Caco-2 (cell line): ENCODE measurements at places on chromosomes 16 and 17.

DNA sequence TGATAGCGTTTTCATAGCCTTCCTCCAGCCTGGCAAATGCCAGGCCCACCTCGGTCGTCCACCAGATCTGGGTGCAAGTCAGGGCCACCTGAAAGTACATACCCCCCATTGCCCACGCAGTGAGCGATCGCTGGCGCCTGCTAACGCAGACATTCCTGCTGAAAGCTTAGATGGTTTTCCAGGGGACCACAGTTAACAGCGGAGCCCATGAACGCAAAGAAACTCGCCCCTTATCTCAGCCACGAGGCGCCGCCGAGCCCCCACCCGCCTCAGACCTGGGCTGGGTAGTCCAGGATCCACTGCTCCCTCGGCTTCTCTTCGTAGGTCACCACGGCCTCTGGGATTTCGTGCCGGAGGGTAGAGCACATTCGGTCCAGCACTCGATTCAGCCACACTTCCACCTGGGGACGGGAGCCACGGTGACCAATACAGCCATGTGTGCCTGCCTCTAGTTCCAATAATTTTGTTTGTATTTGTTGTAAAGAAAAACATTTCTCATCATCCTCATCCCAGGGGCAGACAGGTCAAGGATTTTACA is 74.5 kb downstream of the DNAH17 start:
- H3K36me3 ChIP-seq, result no peaks in the 10 kb centered on the region
- no peak for DNase-seq
- no peak overlapping the region for H3K4me3 ChIP-seq
- peaks cover 8% of the 10 kb centered on the region for H3K4me1 ChIP-seq

GRCh38 chr16:12067714-12068401 is 91.3 kb downstream of the SNX29 start:
- no peak overlapping the region for H3K4me3 ChIP-seq
- no peaks in the 10 kb centered on the region for H3K4me1 ChIP-seq
- H3K27ac ChIP-seq, result no peak overlapping the region
- peak; percentile 64 for DNase-seq

GRCh38 chr16:8886593-8887430 is 4.7 kb downstream of the LITAFD start:
- H3K4me1 ChIP-seq, result peaks cover 9% of the 10 kb centered on the region; the same call in 1 of the 2 replicates
- H3K27ac ChIP-seq, result peak overlapping the region; percentile 70
- DNase-seq, result no peak
- H3K36me3 ChIP-seq, result no peaks in the 10 kb centered on the region
- H3K27me3 ChIP-seq, result no peaks in the 10 kb centered on the region
- no peak overlapping the region for H3K4me3 ChIP-seq

GRCh38 chr16:81967358-81967757 is 43.9 kb downstream of the SDR42E1 start:
- H3K27me3 ChIP-seq, result no peaks in the 10 kb centered on the region

DNA sequence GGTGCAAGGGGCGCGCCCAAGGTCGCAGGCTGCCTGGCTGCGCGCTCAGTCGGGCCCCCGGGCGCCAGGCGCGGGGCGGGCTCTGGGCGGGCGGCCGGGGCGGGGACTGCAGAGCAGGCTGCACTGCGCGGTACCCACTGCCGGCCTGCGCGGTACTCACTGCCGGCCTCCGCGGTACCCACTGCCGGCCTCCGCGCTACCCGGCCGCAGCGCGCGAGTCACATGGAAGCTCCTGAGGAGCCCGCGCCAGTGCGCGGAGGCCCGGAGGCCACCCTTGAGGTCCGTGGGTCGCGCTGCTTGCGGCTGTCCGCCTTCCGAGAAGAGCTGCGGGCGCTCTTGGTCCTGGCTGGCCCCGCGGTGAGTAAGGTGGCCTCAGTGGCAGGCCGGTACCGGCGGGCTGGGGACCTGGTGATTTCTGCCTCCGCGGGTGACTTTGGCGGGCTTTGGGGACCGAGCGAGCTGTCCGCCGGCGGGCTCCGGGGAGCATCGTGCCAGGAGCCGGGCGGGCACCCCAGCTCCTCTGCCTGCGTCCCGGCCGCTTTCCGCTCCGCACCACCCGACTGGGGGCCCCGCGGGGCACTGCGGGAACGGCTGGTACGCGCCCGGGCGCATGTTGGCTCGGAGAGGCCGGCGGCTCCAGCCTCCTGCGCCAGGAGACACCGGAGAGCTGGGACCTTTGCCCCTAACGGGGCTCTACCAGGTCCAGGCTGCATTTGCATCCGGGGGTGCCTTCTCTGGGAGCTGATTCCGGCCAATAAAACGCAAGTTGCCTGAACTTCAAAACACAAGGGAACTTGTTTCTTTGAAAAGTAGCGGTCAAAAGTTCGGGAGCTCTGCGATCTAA is at the start of gene SLC47A1:
Gene SLC47A1 (plus strand): TSS at position 137 of the 844 bp plus-strand sequence. CDS start 86 bp downstream, at position 223.
- DNase-seq, result no peak
- peaks cover 6% of the 10 kb centered on the region; the same call in 1 of the 2 replicates for H3K4me1 ChIP-seq
- H3K36me3 ChIP-seq, result no peaks in the 10 kb centered on the region
- peak within 1 kb of the TSS; percentile 41 for H3K4me3 ChIP-seq
- no peaks in the 10 kb centered on the region; the same call in none of the 2 replicates for H3K27me3 ChIP-seq

DNA sequence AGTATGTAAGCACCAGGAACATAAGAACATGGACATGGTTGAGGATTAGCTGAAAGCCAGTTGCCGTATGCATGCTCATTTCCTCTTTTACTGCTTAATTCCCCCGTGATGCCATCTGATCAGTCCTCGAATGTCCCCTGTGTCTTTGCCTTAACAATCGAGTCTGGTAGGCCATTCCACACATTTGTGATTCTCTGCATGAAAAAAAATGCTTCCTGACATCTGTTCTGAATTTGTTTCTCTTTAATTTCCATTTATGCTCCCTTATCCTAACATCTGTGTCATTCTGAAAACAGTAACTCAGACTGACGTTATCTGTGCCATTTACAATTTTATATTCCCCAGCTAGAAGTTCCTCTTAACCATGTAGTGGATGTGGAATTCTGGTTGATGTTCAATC is 158.2 kb upstream of the TOX3 start:
- no peak overlapping the region for H3K27ac ChIP-seq
- H3K27me3 ChIP-seq, result no peaks in the 10 kb centered on the region
- H3K4me1 ChIP-seq, result no peaks in the 10 kb centered on the region
- no peak for DNase-seq
- H3K36me3 ChIP-seq, result no peaks in the 10 kb centered on the region
